ENCODE measurements at places on chromosomes 2 and 18.

DNA sequence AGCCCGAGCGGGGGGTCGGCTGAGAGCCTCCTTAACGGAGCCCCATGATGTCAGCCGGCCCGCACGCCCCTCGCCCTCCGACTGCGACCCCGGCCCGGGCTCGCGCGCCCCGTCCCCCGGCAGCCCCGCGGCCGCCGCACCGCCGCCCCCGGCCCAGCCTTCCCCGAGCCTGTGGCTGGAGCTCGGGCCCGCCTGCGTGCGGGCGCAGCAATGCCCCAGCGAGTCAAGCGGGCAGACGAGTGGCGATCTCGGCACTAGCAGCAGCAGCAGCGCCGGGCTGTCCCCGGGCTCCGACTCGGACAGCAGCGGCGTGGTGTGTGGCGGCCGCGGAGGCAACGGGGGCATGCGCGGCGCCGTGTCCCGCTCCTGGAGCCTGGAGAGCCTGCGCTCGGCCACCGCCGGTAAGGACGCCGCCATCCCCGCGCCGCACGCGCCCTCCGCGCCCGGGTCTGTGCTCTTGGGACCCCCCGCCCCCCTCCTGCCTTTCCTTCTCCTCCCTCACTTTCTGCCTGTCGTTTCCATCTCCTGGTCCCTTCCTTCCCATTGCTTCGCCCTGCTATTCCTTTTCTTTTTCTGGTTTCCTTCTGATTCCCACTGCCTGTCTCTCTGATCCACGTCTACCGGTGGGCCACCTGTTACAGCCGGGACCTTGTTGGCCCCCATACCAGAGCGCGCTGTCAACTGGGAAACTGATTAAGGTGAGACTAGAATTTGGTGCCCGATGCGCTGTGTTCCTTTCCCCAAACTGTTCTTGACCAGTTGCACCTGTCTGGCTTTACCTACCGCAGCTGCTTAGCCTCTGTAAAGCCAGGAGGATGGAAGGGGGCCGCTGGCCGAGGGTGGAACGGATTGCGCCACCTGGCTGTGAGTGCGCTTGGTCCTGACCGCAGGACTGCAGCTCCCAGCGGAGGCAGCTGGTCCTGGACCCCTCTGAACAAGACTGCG is 127.4 kb downstream of the ARHGEF4 start:
- DNase-seq = no peak

DNA sequence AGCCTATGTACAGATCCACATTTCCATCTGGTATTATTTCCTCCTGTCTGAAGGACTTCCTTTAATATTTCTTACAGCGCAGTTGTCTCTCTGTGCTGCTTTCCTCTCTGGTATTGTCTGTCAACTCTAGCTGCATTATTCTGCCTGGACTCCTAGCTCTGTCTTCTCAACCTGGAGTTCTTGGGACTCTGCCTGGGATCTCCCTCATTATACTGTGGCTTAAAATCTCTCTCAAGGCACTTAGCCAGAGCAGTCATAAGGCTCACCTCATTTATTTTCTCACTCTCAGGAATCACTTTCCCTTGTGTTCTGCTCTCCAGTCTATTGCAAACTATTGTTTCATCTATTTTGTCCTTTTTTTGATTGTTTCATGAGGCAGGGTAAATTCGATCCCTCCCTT is 850.4 kb downstream of the ERBB4 start:
- no peak for DNase-seq

GRCh38 chr2:6073191-6074088 is 381.3 kb downstream of the SOX11 start:
- DNase-seq = no peak

- DNase-seq = no peak
Observed at GRCh38 chr18:35933982-35934381, 38.5 kb upstream of the RMP24 start.

- DNase-seq = no peak
Observed at GRCh38 chr18:35252466-35252865, 11.6 kb downstream of the ZNF397 start.
